ENCODE measurements at places on chromosomes 5 and 9. TPM values are rescaled to one million over a fixed set of nuclear protein-coding genes. Genes with fewer than 3 reads are reported as not detected.

DNA sequence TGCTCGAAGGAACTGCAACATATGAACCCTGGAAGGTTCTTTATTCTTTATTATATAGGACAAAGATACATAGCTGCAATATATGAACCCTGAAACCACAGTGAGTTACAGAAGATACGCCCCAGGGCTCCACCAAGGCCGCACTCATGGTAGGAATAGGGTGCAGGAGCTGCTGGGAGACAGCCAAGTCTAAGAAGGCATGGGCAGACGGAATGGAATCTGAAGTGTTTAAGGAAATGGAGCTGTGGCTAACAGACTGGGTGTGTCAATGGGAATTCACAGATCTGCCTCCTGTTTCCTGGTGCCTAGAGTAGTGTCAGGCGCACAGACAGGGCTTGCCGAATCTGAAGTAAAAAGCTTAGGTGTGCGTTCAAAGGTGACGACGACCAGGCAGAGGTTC lies 286.4 kb downstream of the DENND1A start:
- no peaks in the 10 kb centered on the region for H3K27me3 ChIP-seq
- no peak overlapping the region for H3K4me3 ChIP-seq
- H3K27ac ChIP-seq, result no peak overlapping the region
- DNase-seq, result no peak
- no peaks in the 10 kb centered on the region for H3K4me1 ChIP-seq

DNA sequence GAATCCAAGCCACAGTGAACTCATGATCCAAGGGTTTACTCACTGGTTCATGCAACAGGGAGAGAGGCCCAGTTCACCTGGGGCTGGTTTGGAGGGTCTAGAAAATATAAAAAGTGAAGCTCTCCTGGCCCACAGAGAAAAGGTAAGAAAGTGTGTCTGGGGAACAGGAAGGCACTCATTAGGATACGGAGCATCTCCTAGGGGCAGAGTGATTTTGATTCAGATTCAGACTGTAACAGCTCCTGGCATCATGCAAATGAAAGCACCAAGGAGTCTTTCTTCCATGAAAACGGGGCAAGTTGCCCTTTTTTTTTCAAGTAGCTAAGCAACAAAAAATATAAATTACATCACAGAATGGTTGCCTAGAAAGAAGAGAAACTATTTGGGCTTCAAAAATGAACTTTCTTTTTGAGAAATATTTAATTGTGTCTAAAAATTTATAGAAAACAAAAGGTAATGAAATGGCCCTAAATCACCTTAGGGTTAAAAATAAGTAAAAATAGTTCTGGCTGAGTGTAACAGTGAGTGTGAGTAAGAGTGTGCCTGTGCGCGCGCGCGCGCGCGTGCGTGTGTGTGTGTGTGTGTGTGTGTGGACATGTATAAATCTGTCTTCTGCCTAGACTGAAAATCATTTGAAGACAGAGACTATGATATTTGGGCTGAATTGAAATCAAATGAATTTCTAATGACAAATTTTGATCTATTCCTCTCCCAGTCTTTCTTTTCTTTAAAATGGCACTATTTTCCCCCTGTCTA lies 177.8 kb upstream of the ZNF462 start:
- DNase-seq, result no peak
- H3K27me3 ChIP-seq, result no peaks in the 10 kb centered on the region
- H3K27ac ChIP-seq, result no peak overlapping the region

The MARVELD2 gene
- total RNA-seq, result 10.6 TPM

The TPM2 gene
- 2,001 TPM for total RNA-seq

GRCh38 chr5:60826653-60827052 lies 17.4 kb downstream of the ELOVL7 start:
- no peak overlapping the region for H3K4me3 ChIP-seq
- DNase-seq, result no peak
- H3K36me3 ChIP-seq, result no peaks in the 10 kb centered on the region

The MYMK gene
- not detected for total RNA-seq

The IFNA14 gene
- total RNA-seq, result not detected

The LAMC3 gene
- total RNA-seq, result 0.20 TPM

The CAMK2A gene
- total RNA-seq, result 1.6 TPM

The FOXD4L5 gene
- 0.11 TPM for total RNA-seq

GRCh38 chr5:67366276-67366675 lies 169.7 kb upstream of the CD180 start:
- H3K36me3 ChIP-seq, result no peaks in the 10 kb centered on the region
- peaks cover 13% of the 10 kb centered on the region for H3K4me1 ChIP-seq
- H3K27ac ChIP-seq, result no peak overlapping the region
- no peaks in the 10 kb centered on the region for H3K27me3 ChIP-seq
- no peak overlapping the region for H3K4me3 ChIP-seq

The HAND1 gene
- not detected for total RNA-seq

- H3K27ac ChIP-seq, result no peak overlapping the region
- peaks cover 5% of the 10 kb centered on the region for H3K4me1 ChIP-seq
- H3K27me3 ChIP-seq, result no peaks in the 10 kb centered on the region
- H3K4me3 ChIP-seq, result no peak overlapping the region
- H3K36me3 ChIP-seq, result peaks cover 8% of the 10 kb centered on the region
These were observed 955 bp downstream of the QRFP start for GRCh38 chr9:130895481-130896232.

DNA sequence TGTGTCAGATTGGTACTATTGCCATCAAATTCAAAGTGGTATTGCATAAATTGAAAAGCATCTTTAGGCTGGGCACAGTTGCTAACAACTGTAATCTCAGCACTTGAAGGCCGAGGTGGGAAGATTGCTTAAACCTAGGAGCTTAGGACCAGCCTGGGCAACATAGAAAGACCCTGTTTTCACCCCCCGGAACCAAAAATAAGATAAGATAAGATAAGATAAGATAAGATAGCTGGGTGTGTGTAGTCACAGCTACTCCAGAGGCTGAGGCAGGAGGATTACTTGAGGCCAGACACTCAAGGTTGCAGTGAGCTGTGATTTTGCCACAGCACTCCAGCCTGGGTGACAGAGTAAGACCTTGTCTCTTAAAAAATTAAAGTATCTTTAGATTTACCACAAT lies 297.9 kb upstream of the SEMA6A start:
- H3K4me3 ChIP-seq, result no peak overlapping the region
- no peak overlapping the region for H3K27ac ChIP-seq
- H3K36me3 ChIP-seq, result no peaks in the 10 kb centered on the region
- H3K4me1 ChIP-seq, result no peaks in the 10 kb centered on the region

The PCDHGA4 gene
- total RNA-seq, result 0.50 TPM

DNA sequence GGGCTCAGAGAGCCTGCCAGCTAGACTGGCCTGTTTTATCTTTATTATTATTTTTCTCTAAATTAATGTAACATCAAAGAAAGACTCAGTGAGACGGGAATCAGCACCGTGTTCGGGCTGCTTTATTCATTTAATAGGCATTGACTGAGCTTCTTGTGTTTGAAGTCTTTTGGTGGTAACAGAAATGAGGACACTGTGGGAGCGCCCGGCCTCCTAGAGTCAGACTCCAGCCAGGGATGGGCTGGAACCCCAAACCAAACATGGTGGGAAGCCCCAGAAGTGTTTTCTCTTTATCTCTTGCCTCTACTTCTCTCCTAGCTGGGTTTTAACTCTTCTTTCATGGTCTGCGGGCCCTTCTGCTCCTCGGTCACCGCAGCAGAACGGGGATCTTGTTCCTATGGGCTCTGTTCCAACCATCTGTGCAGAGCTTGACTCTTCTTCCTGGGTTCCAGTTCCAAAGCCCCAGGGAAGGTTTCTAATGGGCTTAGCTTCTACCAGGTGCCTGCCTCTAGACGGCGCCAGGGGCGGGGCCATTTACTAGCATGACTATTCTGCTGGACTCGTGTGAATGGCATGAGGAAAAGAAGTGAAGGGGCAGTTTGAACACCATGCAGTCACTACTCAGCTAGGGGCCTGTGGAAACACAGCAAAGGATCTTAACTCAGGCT lies 123.8 kb downstream of the FGF18 start:
- no peak for DNase-seq
- no peaks in the 10 kb centered on the region for H3K36me3 ChIP-seq
- peaks cover 2% of the 10 kb centered on the region for H3K27me3 ChIP-seq
- H3K4me1 ChIP-seq, result no peaks in the 10 kb centered on the region

The OR1Q1 gene
- not detected for total RNA-seq

The SHISAL2B gene
- not detected for total RNA-seq

The FOXD4L6 gene
- 0.18 TPM for total RNA-seq

GRCh38 chr5:16616536-16617273 lies at the start of gene RETREG1:
Gene RETREG1 (minus strand): TSS chr5:16616997. CDS start chr5:16616971, 26 bp downstream.
- no peak within 1 kb of the TSS for H3K27ac ChIP-seq
- H3K27me3 ChIP-seq, result peaks cover 14% of the 10 kb centered on the region
- peak within 1 kb of the TSS; percentile 67 for H3K4me3 ChIP-seq
- peak; percentile 8 for DNase-seq
- no peaks in the 10 kb centered on the region for H3K4me1 ChIP-seq

The ANKRD55 gene
- total RNA-seq, result not detected

GRCh38 chr5:101160002-101160401 lies 256.9 kb upstream of the ST8SIA4 start:
- no peaks in the 10 kb centered on the region for H3K4me1 ChIP-seq
- no peak for DNase-seq
- no peaks in the 10 kb centered on the region for H3K27me3 ChIP-seq
- H3K4me3 ChIP-seq, result no peak overlapping the region
- H3K27ac ChIP-seq, result no peak overlapping the region

GRCh38 chr5:95841914-95842812 lies 19.6 kb upstream of the GLRX start:
- no peaks in the 10 kb centered on the region for H3K36me3 ChIP-seq
- no peak overlapping the region for H3K4me3 ChIP-seq
- peaks cover 8% of the 10 kb centered on the region for H3K4me1 ChIP-seq
- no peak for DNase-seq

DNA sequence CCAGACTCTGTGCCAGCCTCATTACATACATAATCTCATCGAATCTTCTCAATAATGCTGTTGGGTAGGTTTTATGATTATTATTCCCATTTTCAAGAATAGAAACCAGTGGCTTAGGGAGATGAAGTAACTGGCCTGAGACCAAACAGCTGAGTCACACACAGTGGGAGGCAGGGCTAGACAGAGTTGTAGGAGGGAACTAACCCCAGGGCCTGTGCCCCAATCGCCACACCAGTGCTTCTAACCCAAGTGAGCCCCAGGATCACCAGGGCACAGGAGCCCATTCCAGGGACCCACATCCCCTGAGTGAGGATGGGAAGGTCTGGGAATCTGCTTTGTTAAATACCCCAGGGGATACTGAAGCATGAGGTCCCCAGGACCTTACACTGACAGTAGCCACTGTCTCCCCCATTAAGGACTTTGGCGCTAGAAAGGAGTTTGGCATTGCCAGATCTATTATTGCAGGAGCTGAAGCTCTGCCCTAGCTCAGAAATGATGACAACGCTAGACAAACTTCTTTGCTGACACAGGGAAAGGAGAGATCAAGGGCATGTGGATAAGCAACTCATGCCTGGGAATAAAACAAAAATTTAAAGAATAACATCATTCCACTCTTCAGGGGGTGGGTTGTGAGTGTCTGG lies 63.8 kb upstream of the PPARGC1B start:
- H3K27ac ChIP-seq, result no peak overlapping the region
- H3K4me1 ChIP-seq, result no peaks in the 10 kb centered on the region
- DNase-seq, result peak; percentile 16

GRCh38 chr5:130237721-130238120 lies 333.5 kb downstream of the CHSY3 start:
- H3K27me3 ChIP-seq, result no peaks in the 10 kb centered on the region
- DNase-seq, result no peak
- H3K36me3 ChIP-seq, result no peaks in the 10 kb centered on the region
- no peaks in the 10 kb centered on the region for H3K4me1 ChIP-seq
- H3K4me3 ChIP-seq, result no peak overlapping the region

The ABLIM3 gene
- total RNA-seq, result 3.9 TPM

DNA sequence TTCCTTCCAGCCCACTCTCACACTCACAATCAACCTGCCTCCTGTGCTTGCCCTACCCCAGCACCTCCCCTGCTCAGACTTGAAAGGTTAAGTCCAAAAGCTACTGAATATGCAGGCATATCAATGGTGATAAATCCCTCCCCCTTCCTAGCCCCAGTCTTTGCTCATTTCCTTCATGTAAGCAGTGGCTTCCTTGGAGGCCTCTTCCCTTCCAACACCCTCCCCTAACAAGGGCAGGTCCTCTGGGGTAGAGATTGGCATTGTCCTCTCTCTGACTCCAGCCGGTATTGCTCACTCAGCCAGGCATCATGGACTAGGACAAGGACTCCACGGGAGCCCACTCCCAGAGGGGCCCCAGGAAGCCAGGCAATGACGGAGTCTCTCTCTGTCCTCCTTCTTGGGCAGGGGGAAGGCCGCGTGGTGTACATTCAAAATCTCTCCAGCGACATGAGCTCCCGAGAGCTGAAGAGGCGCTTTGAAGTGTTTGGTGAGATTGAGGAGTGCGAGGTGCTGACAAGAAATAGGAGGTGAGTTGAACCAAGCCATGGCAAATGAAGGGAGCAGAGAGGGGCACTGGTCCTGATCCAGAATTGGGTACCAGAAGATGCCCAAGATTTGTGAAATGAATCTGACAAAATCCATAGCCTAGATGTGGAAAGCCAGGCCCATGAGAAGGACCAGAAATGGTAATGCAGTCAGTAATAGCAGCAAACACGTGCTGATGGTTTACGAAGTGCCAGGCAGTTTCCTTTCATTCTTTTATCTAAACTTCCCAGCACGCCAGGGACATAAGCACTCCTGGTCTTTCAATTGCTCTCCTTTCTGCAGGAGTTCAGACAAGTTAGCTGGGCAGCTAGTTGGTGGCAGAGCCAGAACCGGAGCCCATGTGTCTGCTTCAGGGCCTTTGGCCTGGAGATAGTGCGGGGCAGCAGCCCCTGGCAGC lies 102.5 kb downstream of the PDE6A start:
- no peak overlapping the region for H3K4me3 ChIP-seq
- H3K27me3 ChIP-seq, result no peaks in the 10 kb centered on the region
- no peaks in the 10 kb centered on the region for H3K36me3 ChIP-seq
- DNase-seq, result no peak
- H3K27ac ChIP-seq, result no peak overlapping the region
- H3K4me1 ChIP-seq, result peaks cover 9% of the 10 kb centered on the region

DNA sequence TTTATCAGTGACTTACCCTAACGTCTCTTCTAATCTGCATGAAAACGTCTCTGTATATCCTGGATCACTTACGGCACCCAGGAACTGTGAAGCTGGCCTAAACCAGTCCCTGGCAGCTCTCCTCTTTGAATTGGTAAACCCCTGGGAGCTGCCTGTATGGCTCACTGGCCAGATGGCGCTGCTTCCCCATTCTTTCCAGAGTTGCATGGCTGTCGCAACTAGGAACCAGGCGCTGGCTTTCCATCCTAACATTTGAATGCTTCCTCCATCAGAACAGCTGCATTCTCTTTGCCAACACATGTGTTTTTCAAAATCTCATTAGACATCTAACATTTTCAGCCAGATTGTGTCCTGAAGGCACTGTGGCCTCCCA lies 8.0 kb upstream of the PCA3 start:
- H3K36me3 ChIP-seq, result no peaks in the 10 kb centered on the region
- H3K27ac ChIP-seq, result no peak overlapping the region
- no peak for DNase-seq
- no peak overlapping the region for H3K4me3 ChIP-seq

The HAPLN1 gene
- total RNA-seq, result 45.0 TPM
